Osteocyte (in vitro differentiated cells): ENCODE measurements at places on chromosomes 12 and 14. TPM values are rescaled to one million over a fixed set of nuclear protein-coding genes. Genes with fewer than 3 reads are reported as not detected.

SMOC1 gene
- total RNA-seq = 1.4 and 2.0 TPM in 2 replicates

PSMC1 gene
- total RNA-seq = 92.5 and 104 TPM in 2 replicates

SDS gene
- not detected in 2 replicates for total RNA-seq

MBD6 gene
- total RNA-seq = 104 and 105 TPM in 2 replicates

OTUB2 gene
- total RNA-seq = 1.3 TPM in 2 replicates

DNA sequence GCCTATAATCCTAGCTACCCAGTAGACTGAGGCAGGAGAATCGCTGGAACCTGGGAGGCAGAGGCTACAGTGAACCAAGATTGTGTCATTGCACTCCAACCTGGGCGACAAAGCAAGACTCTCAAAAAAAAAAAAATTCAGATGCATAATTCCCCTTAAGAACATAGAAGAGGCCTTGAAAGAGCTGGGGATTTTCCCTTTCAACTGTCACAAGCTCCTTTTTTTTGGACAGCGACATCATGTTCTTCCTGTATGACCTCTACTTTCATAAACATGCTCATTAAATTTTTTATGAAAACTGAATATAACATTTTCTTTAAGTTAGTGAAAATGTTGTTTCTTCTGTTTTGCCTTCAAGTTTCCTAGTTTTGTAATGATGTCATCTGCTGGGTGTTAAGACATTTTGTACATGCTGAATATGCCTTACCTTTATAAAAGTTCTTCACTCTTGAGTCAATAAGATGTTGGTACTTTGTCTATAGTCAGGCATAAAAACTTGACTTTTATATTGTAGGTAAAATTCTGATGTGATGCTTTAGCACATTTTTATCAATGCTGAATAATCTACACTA is 76.0 kb downstream of the PTHLH start:
- DNase-seq = no peak

GRCh38 chr12:116039081-116039480 is 238.4 kb downstream of the MED13L start:
- DNase-seq = no peak

- DNase-seq = no peak
Measured at GRCh38 chr14:76863724-76864407, 37.7 kb downstream of the LRRC74A start.

FAR2 gene
- total RNA-seq = 34.4 and 37.1 TPM in 2 replicates

GRCh38 chr12:80317899-80318298 is 126.1 kb upstream of the PTPRQ start:
- DNase-seq = no peak

- peak; percentile 62 for DNase-seq
Measured at GRCh38 chr14:101020834-101021370, 117.4 kb upstream of the RTL1 start.

BATF gene
- total RNA-seq = not detected in 2 replicates

DNA sequence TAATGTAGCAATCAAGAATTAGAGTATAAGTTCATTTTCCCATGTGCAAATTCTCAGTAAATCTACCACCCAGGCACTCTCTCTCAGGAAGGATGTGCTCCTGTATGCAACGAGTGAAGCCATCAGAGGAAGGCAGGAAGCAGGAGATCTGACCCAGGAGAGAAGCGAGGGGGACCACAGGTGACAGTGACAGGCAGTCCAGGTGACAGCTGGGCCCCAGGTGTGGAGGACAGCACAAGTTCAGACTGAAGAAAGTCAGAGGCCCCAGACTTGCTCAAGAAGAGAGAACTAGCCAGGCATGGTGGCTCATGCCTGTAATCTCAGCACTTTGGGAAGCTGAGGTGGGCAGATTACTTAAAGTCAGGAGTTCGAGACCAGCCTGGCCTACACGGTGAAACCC is 13.8 kb downstream of the CLMN start:
- DNase-seq = no peak

GRCh38 chr14:24851837-24852236 is 198.1 kb downstream of the STXBP6 start:
- DNase-seq = no peak

- DNase-seq = peak; percentile 72
Measured at GRCh38 chr14:100522616-100523099, 64.6 kb downstream of the BEGAIN start.

DPY19L2 gene
- total RNA-seq = 13.9 and 15.2 TPM in 2 replicates

TSHR gene
- not detected in 2 replicates for total RNA-seq

PRB2 gene
- total RNA-seq = not detected in 2 replicates

DNA sequence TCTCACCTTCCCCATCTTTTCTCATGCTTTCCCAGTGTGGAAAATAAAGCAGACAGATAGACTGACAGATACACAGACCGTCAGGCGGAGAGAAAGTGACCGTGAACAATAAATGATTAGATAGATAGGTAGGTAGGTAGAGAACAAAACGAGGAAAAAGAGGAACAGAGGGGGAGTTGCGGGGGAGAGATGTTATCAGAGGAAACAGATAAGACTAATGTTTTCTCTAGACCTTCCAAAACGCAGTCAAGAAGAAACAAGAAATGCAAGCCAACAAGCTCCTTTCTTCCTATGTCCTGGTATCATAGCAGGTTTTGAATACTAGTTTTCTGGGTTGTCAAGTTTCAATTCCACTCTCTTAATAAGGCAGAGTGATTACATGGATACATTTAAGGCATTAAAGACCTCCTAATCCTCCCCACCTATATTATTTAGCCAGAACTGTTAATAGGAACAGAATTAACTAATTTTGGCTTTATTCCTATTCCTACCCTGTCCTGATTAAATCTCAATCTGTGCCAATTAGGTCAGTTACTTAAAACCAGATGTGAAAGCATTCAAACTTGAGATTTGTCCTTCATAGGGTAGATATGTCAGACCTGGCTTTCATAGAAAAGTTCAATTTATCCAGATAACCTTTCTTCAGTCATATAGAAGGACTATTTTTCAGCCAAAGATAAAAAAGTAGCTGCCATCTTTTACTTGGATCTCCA is 89.0 kb upstream of the PTPRR start:
- DNase-seq = no peak

YBX3 gene
- total RNA-seq = 302 and 334 TPM in 2 replicates

SRRM4 gene
- not detected in 2 replicates for total RNA-seq

DNA sequence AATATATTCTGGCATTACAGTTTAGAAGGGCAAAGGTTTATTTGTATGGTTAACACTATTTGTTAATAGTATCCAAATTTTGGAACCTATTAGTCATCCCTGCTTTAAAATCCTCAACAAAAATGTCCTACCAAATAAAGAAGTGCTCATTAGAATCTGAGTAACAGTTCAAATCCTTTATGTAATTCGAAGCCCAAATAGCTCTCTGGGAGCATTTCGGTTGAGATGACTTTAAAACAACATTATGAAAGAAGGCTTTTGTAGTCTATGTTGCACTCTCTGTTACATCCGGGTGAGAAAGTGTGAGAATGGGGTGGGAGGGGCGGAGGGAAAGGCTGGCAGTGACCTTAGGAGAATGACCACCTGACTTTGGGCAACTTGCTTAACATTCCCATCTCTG is 59.7 kb downstream of the SLC38A1 start:
- DNase-seq = no peak

- DNase-seq = no peak
Measured at GRCh38 chr14:50350975-50351374, 38.9 kb downstream of the DMAC2L start.

DNA sequence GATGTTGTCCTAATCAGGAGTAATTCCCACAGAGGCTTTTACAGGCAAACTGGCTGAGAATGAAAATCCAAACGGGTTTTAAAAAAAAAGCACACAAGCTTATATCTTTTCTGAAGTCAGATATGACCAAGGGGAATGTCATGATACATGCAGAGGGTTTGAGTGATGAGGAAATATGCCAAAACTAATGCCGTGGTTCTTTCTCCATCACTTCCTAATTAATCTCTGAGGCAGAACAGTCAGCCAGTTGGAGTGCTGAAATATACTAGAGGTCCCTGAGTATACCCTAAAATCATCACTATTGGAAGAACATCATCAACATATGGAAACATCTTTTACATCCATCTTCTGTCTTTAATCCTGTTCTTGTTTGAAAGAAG is 160.8 kb upstream of the FAR2 start:
- DNase-seq = no peak

KCNJ8 gene
- 0.24 and 0.59 TPM in 2 replicates for total RNA-seq

- no peak for DNase-seq
Measured at GRCh38 chr12:98999559-98999958, 354.5 kb downstream of the APAF1 start.

- DNase-seq = no peak
Measured at GRCh38 chr14:94043111-94043755, 17.1 kb downstream of the OTUB2 start.

- no peak for DNase-seq
Measured at GRCh38 chr12:109753959-109754358, 40.3 kb downstream of the FAM222A start.

- no peak for DNase-seq
Measured at GRCh38 chr12:5139751-5140150, 96.1 kb downstream of the KCNA5 start.

ACAD10 gene
- total RNA-seq = 27.1 and 29.5 TPM in 2 replicates

DNA sequence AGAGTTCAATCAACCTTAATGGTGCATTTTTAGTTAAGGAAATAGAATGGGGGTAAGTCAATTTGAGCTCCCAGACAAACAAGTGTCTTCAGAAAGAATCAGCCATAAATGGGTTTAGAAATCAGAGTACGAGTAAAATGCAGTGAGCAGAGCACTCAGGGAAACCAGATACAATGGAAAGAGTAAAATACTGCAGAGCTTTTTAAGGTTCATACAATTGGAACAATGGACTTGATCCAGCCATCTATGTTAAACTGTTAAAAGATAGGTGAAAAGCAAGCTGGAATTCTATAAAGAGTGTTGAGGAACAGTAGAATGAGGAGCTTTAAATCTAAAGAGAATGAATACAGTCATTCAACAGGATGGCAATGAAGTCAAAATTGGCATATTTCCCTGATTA is 23.8 kb upstream of the PCNX4 start:
- DNase-seq = no peak

GRCh38 chr12:100359822-100360221 is 2.9 kb downstream of the SLC17A8 start:
- no peak for DNase-seq

- DNase-seq = peak; percentile 81
Measured at GRCh38 chr14:104253901-104254353, 115.5 kb downstream of the KIF26A start.

- DNase-seq = no peak
Measured at GRCh38 chr12:78888568-78888967, 24.0 kb downstream of the SYT1 start.

- DNase-seq = no peak
Measured at GRCh38 chr14:94773061-94773648, 3.2 kb upstream of the GSC start.

MAP1LC3B2 gene
- 1.7 and 2.1 TPM in 2 replicates for total RNA-seq

- DNase-seq = no peak
Measured at GRCh38 chr14:69291396-69291795, 31.4 kb downstream of the GALNT16 start.

SLC25A47 gene
- total RNA-seq = not detected in 2 replicates

RAB5B gene
- 126 and 134 TPM in 2 replicates for total RNA-seq

GRCh38 chr14:65040666-65041433 is 54.2 kb downstream of the FNTB start:
- peak; percentile 63 for DNase-seq

TIMELESS gene
- 15.9 and 16.2 TPM in 2 replicates for total RNA-seq

DNA sequence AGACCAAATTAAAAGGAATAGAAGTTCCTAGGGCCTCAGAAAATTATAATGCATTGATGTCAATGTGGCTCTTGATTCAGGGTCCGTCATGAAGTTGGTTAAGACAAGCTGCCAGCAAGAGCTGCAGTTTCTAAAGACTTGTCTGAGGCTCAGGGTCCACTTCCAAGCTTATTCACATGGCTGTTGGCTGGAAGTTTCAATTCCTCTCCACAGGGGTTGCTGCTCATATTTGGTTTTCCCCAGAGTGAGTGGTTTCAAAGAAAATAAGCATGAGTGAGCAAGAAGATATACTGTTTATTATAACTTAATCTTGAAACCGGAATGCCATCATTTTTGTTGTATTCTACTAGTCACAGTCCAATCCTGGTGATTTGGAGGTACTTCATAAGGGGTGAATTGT is 1247.4 kb downstream of the LRFN5 start:
- no peak for DNase-seq

- no peak for DNase-seq
Measured at GRCh38 chr14:91317381-91318308, 73.1 kb upstream of the GPR68 start.

DNA sequence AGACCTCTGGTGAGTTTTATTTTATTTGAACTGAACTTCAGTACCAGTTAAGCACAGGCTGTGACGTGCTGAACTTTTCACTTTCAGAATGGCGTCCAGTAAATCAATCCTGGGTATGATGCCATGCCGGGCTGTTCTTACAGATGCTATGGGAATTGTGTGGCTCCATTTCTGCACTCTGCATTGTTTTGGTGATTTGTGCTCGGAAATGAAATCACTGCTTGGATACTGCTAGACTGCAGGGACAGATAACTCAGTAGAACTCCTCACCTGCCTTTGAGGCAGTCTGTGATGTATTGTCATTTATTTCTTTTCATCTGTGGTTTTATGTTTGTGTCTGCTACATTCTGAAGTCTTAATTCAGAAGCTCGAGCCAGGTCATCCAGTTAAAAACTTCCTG is 172.7 kb downstream of the PTPN11 start:
- no peak for DNase-seq
